ENCODE measurements at places on chromosomes 12 and 14. TPM values are rescaled to one million over a fixed set of nuclear protein-coding genes. Genes with fewer than 3 reads are reported as not detected.

GRCh38 chr12:8553088-8553627 lies 12.5 kb upstream of the CLEC4E start:
- no peak overlapping the region for H3K27ac ChIP-seq
- H3K4me1 ChIP-seq: no peaks in the 10 kb centered on the region
- H3K36me3 ChIP-seq: no peaks in the 10 kb centered on the region
- no peak for DNase-seq
- H3K27me3 ChIP-seq: no peaks in the 10 kb centered on the region
- H3K4me3 ChIP-seq: no peak overlapping the region

DNA sequence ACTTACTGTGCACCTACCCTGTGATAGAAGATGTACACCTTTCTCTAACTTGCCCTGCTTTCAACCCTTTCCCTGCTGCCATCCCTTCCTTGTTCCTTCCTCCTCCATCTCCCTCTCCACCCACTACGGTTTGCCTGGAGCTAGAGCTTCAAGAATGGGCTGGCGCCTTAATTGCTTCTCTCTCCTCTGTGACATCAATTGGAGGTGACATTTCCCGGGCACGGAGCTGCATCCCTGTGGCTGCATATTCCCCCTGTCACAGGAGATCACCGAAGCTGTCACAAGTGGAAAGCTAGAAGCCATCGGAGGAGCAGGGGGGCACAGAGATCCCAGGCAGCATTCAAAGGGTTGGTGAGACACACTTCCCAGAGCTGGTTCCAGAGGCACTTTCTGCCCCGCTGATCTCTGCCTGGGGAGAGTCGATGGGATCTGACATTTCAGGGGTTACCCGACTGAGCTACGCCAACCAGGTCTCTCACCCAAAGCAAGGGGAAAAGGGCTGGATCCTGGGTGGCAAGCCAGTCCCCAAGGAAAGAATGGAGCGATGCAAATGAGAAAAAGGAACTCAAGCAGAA lies 604.9 kb downstream of the MED13L start:
- no peaks in the 10 kb centered on the region for H3K36me3 ChIP-seq
- H3K27ac ChIP-seq: no peak overlapping the region
- no peaks in the 10 kb centered on the region for H3K27me3 ChIP-seq
- DNase-seq: no peak
- H3K4me3 ChIP-seq: no peak overlapping the region
- no peaks in the 10 kb centered on the region for H3K4me1 ChIP-seq

DNA sequence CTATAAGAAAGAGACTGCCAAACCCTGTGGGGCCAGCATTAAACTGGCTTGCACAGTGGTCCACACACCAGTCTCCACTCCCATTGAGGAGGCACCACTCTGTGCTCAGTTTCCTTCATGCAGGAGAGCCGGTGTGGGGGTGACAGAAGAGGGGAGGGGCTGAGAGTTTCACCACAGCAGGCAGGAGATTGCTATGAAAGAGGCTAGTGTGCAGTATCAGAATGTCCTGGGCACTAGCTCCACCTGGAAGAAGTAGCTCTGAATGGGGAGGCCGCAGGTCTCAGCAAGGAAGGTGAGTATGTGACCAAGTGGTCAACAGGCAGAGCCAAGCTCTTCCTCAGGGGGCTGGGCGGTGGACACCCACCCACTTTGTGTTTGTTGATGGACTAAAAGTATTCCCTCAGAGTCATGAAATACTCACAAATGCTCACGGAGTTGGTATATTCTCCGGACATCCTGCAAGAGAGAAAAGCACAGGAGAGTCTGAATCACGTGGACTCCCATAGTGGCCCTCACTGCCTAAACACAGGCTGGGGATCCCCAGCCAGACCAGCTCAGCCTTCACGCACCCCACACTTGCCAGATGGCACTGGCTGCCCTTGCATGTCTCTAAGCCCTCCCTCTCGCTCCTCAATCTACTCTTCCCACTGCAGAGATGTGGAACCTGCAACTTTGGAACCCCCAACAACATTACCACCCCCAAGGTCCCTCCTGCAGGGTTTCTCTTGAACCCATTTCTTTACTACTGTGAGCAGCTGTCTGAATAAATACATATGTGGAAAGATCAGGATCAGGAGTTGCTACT lies 7.8 kb upstream of the KRT72 start:
- no peaks in the 10 kb centered on the region for H3K4me1 ChIP-seq
- no peak overlapping the region for H3K4me3 ChIP-seq
- H3K27me3 ChIP-seq: no peaks in the 10 kb centered on the region
- no peaks in the 10 kb centered on the region for H3K36me3 ChIP-seq
- no peak for DNase-seq

Gene ANKRD33
- total RNA-seq: not detected

GRCh38 chr12:4962539-4963486 lies 53.1 kb downstream of the KCNA1 start:
- no peak for DNase-seq
- H3K4me3 ChIP-seq: no peak overlapping the region
- H3K27me3 ChIP-seq: no peaks in the 10 kb centered on the region
- H3K4me1 ChIP-seq: no peaks in the 10 kb centered on the region
- no peaks in the 10 kb centered on the region for H3K36me3 ChIP-seq
